Endothelial cell of coronary artery (primary cell): ENCODE measurements at places on chromosomes 4 and X. TPM values are rescaled to one million over a fixed set of nuclear protein-coding genes. Genes with fewer than 3 reads are reported as not detected.

NKAP gene
- total RNA-seq: 3.5 and 3.6 TPM in 2 replicates

GLA gene
- 20.0 and 31.0 TPM in 2 replicates for total RNA-seq

PPARGC1A gene
- not detected in 2 replicates for total RNA-seq

TRO gene
- 2.2 and 2.6 TPM in 2 replicates for total RNA-seq

RNF175 gene
- total RNA-seq: not detected in 2 replicates

C4orf50 gene
- not detected in 2 replicates for total RNA-seq

CYTL1 gene
- total RNA-seq: 30.6 and 109 TPM in 2 replicates

XAGE1A gene
- total RNA-seq: not detected in 2 replicates

ATP6AP1 gene
- total RNA-seq: 62.0 and 87.5 TPM in 2 replicates

ADH7 gene
- not detected in 2 replicates for total RNA-seq

PDZD4 gene
- total RNA-seq: 0.09 TPM in 2 replicates

JAKMIP1 gene
- not detected in 2 replicates for total RNA-seq

SYP gene
- total RNA-seq: 0.09 and 0.28 TPM in 2 replicates

NSUN7 gene
- under 0.01 TPM in 1 of 2 replicates, not detected in the other for total RNA-seq

GATA1 gene
- total RNA-seq: not detected in 2 replicates

ZAR1 gene
- total RNA-seq: not detected in 2 replicates

AFP gene
- 1.0 TPM in 1 of 2 replicates, not detected in the other for total RNA-seq

ZCCHC18 gene
- 1.6 and 1.8 TPM in 2 replicates for total RNA-seq

RAP2C gene
- total RNA-seq: 13.2 and 15.6 TPM in 2 replicates

DTHD1 gene
- not detected in 2 replicates for total RNA-seq

FGF13 gene
- total RNA-seq: 0.09 TPM in 1 of 2 replicates, not detected in the other

FNIP2 gene
- 11.8 and 24.2 TPM in 2 replicates for total RNA-seq

GLOD5 gene
- total RNA-seq: not detected in 2 replicates

ZNF630 gene
- total RNA-seq: 0.54 and 1.5 TPM in 2 replicates

CORIN gene
- total RNA-seq: 0.09 and 1.9 TPM in 2 replicates

TCEANC gene
- 1.3 and 2.1 TPM in 2 replicates for total RNA-seq

CXorf66 gene
- total RNA-seq: not detected in 2 replicates

ABCD1 gene
- 6.8 and 10.6 TPM in 2 replicates for total RNA-seq

ADAM29 gene
- total RNA-seq: not detected in 2 replicates

TMPRSS11E gene
- not detected in 2 replicates for total RNA-seq

EDA gene
- total RNA-seq: 0.81 and 2.4 TPM in 2 replicates

ANKRD17 gene
- 42.4 and 55.9 TPM in 2 replicates for total RNA-seq

CENPVL2 gene
- not detected in 2 replicates for total RNA-seq

COPS4 gene
- total RNA-seq: 60.6 and 71.0 TPM in 2 replicates

TACR3 gene
- total RNA-seq: under 0.01 TPM in 1 of 2 replicates, not detected in the other

ETDA gene
- total RNA-seq: not detected in 2 replicates

IL3RA gene
- 9.4 and 13.1 TPM in 2 replicates for total RNA-seq

POLN gene
- total RNA-seq: 3.1 and 5.9 TPM in 2 replicates

BEX2 gene
- 0.27 and 0.38 TPM in 2 replicates for total RNA-seq

CFAP299 gene
- 0.09 and 0.54 TPM in 2 replicates for total RNA-seq

DKC1 gene
- total RNA-seq: 58.1 and 59.9 TPM in 2 replicates

TRIM60 gene
- total RNA-seq: not detected in 2 replicates

USP17L25 gene
- total RNA-seq: not detected in 2 replicates

TEX13B gene
- not detected in 2 replicates for total RNA-seq

TMEM154 gene
- 2.3 and 3.9 TPM in 2 replicates for total RNA-seq

RADX gene
- 0.09 TPM in 2 replicates for total RNA-seq

ZNF711 gene
- 1.5 and 1.7 TPM in 2 replicates for total RNA-seq

CNKSR2 gene
- 0.38 TPM in 1 of 2 replicates, not detected in the other for total RNA-seq

RENBP gene
- total RNA-seq: 1.6 and 2.1 TPM in 2 replicates

TRPC3 gene
- total RNA-seq: under 0.01 TPM in 1 of 2 replicates, not detected in the other

ZXDA gene
- 6.0 and 8.3 TPM in 2 replicates for total RNA-seq

CENPI gene
- total RNA-seq: 9.5 and 18.8 TPM in 2 replicates

TCEAL3 gene
- 11.9 and 15.4 TPM in 2 replicates for total RNA-seq

BTC gene
- 0.09 TPM in 1 of 2 replicates, not detected in the other for total RNA-seq

F8A2 gene
- total RNA-seq: not detected in 2 replicates

PSAPL1 gene
- total RNA-seq: not detected in 2 replicates

GK gene
- total RNA-seq: 1.5 and 2.7 TPM in 2 replicates
